Renal cortical epithelial cell (primary cell): ENCODE measurements at places on chromosomes 4 and X. TPM values are rescaled to one million over a fixed set of nuclear protein-coding genes. Genes with fewer than 3 reads are reported as not detected.

Gene MGAT4D
- not detected in 2 replicates for total RNA-seq

Gene ERAS
- 0.20 TPM in 1 of 2 replicates, not detected in the other for total RNA-seq

DNA sequence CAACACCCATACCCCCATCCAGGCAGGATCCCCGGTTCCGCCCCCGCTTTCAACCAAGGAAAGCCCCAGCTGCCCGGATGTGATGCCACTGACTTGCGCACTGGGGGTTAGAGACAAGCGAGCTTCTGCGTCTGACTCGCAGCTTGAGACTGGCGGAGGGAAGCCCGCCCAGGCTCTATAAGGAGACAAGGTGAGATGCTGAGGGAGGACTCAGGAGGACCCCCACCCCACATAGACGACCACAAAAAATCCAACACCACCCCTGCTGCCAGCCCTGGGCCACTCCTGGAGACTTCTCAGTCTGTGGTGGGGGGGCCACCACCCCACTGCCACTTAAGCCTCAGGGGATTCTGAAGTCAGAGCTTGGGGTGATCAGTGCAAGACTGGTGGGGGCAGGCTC lies at the start of gene MAGEA4:
Gene MAGEA4, plus strand, starts transcription at position 110 of the 400 bp plus-strand sequence. CDS start 10,776 bp downstream, outside the sequence.
- no peak for DNase-seq

- DNase-seq, result no peak
These were observed 57.0 kb downstream of the ING2 start for GRCh38 chr4:183561905-183562304.

GRCh38 chrX:151983186-151983585 lies 8.7 kb upstream of the GABRE start:
- peak; percentile 51 for DNase-seq

DNA sequence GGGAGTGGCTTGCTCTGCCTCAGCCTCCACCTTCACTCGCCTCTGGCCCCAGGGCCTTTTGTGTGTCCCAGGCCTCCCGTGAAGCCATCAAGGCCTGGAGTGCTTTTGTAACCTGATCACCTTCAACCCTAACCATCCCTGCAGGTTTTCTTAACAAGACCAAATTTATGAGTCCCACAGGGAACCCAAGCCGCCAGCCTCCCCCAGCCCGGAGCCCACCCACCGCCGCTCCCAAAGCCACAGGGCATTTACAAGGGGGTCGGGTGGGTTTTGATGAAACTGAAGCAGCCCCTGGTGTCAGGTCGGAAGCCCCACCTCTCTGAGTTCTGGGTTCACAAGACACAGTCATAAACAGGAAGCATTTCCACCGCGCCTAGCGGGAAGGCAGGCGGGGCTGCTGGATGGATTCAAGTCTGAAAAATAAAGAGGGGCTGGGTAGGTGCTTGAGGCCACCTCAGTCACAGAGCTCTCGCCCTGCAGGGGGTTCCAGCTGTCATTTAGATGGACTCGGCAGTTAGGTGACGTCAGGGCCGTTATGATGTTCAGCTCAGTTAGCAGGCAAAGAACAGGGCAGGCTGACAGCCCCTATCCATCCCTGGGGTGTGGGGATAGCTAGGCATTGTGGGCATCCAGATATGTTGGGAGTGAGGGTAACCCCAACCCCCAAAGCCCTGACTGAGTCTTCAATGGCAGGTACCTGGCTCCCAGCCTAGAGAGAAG lies 128.5 kb downstream of the BCOR start:
- no peak for DNase-seq

DNA sequence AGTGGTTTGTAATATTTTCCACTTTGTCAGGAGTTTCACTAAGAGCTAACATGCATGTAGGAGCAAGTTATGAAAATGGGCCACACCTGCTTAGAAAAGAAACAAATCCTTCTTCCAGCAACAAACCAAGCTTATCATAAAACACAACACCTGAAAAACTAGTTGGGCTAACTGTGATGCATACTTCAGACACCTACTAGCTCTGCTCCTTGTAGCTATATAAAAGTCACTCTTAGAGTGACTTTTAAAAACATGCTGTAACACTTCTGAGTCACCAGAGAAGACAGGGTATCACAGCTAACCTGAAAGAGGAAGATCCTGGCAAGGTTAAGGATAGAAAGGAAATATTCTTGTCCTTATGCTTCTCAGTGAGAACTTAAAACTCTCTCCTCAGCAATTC lies 3.6 kb upstream of the SLAIN2 start:
- peak; percentile 42 for DNase-seq

GRCh38 chrX:152917656-152918579 lies 20.1 kb downstream of the ZNF185 start:
- DNase-seq, result no peak

DNA sequence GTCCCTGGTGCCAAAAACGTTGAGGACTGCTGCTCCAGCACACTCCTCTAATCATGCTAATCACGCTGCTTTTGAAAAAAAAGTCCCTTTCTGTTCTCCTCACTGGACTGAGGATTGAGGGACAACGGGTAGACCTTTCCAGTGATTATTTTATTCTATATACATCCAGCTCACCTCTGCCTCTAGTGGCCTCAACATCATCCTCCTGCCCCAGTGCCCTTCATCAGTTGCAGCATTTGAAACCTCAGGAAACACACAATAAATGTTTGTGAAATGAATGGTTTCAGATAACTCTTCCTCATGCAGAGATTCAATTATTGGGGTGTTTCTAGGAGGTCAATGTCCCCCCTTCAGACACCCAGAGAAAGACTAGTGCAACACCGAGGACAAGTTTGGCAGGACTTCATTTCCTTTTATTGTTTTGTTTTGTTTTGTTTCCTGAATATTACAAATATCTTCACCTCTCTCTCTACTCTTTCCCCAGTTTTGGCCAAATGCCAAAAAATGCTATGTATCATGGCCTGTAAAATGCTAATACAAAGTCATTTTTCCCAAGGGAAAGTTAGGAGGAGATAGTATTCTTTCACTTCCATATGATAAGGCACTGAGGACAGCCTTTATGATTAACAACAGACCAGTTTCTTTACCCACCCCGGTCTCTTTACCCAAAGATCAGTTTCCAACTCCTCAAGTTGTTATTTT lies 460.1 kb upstream of the SLIT2 start:
- DNase-seq, result no peak

GRCh38 chrX:63934791-63935190 lies 149.8 kb upstream of the ARHGEF9 start:
- no peak for DNase-seq

DNA sequence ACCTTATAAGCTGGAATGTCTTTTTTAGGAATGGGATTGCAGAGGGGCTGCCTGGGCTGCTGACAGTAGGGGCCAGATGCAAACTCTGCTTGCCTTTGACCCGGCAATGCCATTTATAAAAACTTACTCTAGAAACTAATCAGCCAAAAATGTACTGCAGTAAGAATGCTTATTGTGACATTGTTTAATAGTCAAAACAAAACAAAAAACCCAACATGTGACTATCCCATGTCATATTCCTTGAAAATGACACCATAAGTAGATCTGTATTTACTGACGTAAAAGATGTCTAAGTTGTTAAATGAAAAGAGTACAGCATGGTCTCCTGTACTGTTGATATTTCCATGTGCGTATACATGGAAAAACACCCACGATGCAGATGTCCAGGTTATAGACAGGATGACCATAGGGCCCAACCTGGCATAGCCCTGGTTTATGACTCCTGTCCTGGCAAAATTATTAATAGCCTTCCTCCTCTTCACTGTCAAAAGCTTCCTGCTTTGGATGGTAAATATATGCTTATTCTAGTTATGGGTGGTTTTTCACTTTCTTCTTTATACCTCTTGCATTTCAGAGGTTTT lies 138.9 kb downstream of the PTTG2 start:
- DNase-seq, result no peak

Gene PF4V1
- 10.8 and 13.5 TPM in 2 replicates for total RNA-seq

DNA sequence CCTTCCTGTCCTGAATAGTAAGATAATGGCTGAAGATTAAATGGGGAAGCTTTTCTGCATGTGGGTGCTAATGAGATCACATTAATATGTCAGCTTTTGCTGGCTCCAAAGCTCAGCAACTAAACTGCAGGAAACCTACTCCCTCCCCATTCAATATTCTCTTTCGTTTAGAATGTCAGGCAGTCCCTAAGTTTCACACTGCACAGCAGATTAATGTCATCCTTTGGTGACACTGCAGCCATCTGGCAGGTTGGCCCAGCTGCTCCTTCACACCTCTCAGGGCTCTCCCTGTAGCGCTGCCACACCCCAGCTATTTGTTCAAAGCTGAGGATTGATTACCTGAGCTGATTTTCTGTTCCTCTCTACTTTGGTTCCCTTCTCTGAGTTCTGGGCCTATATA lies 110.5 kb downstream of the KDR start:
- DNase-seq, result no peak
